NCI-H2029 treated with DMSO at 0.1 percent for 48 hours (cell line): ENCODE measurements at places on chromosomes 4 and X.

DNA sequence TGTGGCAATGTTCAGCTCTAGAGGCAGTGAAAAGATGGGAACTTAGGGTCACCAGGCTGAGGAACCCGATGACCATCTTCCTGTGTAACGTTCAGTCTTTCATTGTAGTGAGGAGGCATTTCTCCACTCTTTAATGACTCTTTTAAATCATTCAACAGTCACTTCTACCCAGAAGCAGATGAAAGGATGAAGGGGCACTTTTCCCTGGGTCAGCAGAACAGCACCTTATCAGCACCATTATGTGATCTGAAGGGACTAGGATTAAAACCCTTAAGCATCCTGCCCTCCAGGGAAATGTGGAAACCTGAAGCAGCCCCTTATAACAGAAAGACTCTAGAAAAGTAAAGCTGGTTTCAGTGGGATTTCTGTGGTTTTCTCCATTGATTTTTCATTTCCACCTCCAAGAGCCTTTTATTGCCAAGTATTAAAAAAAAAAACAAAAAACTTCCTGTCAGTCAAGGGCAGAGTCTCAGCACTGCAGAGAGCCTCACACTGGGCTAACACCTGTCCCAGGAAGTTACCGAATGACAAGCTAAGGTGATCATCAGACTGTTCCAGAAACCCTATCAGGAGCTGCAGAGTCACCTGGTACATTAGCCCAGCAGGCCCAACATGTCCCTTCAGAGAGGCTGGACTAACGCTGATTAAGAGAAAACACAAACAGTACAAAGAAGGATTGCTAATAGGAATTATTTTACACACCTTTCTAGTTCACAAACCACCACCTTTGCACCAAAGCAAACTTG is 185.9 kb downstream of the SHROOM3 start:
- DNase-seq: no peak

GRCh38 chr4:162782096-162782777 is 384.5 kb downstream of the NAF1 start:
- DNase-seq: no peak

DNA sequence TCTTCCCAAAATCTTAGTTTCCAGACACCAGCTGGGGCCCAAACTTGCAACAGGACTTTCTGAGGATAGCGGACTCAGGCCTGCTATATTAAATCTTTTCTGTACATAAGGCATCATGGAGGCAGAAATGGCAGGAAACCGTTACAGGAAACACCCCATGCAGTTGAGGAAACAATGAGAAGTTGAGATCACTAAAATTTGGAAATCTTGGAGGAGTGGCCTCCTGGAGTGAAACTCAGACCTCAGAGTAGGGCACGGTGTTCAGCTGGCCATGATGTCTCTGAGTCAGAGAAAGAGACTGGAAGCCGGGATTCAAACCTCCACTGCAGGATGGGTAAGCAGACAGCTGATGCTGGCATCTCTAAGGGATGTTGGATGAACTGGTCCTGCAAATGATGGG is 372.6 kb upstream of the CTSO start:
- no peak for DNase-seq

DNA sequence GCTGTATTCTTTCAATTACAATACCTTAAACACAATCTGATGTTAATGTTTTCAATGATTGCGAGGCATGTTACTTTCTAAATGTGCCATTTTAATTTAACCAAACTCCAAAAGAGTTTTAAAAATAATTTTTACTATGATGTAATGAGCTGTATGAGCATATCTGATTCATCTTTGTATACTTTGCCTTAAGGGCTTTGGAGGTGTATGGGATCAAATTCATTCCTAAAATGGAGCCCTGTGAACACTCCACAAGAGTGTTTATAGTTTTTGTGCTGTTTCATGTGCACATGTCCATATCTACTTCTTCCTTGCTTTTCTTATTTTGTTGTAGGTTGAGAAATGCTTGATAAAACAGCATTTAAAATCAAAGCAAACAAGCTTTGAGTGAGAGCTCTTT is 82.4 kb downstream of the ATP10D start:
- DNase-seq: no peak

GRCh38 chrX:41733939-41734338 is 10.0 kb downstream of the GPR82 start:
- no peak for DNase-seq

DNA sequence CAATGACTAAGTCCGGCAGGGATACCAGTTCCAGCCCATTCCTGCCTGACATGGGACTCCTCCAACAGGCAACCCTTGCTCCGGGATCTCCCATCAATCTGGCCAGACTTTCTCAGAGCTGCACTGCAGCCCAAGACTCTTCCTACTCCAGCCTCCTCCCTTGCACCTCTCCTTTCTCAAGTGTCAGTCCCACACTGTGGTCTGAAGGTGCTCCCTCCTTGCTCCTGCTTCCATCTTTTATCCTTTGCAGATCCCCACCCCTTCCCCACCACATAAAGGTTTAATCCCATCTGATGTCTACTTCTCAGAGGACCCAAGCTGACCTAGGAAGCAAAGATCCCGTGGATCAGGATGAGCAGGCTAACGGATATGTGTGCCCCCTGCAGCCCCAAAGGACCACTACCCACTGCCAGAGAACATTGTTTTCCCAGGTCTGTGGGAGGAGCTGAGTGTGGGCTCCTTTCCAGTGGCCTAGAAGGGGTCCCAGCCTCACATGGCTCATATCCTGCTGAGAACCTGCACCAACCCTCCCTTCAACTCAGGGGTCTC is 33.3 kb upstream of the XPNPEP2 start:
- DNase-seq: no peak

DNA sequence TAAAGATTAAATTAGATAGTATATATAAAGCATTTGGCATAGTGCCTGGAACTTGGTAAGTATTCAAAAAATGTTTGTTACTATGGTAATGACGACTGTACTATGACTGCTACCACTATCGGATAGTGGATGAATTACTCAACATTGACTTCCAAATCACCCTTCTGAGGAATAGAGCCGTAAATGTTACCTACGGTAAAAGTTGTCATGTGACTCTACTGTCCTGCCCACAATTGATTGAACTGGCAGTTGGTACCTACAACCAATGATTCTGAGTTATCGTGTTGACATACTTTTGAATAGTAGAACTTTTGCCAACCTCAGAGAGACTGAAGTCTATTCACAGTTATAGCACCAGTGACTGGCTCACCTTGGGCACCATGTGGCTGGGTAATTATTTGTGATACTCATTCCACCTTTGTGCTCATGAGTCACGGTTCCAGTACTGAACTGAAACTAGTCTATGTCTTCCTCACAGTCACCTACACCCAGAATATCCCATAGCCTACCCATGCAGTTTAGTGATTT is 185.5 kb upstream of the PITX2 start:
- DNase-seq: no peak

GRCh38 chr4:100834616-100835015 is 316.8 kb upstream of the EMCN start:
- DNase-seq: no peak

GRCh38 chr4:76610751-76611547 is 175.9 kb downstream of the SHROOM3 start:
- no peak for DNase-seq

GRCh38 chrX:149939655-149939904 is 1.3 kb upstream of the EOLA2 start:
- no peak for DNase-seq

GRCh38 chr4:143961075-143961474 is 55.7 kb upstream of the GYPE start:
- DNase-seq: no peak

- no peak for DNase-seq
Observed at GRCh38 chr4:3136454-3136853, 62.0 kb downstream of the HTT start.

GRCh38 chr4:128700659-128701350 is 108.7 kb upstream of the JADE1 start:
- DNase-seq: no peak

DNA sequence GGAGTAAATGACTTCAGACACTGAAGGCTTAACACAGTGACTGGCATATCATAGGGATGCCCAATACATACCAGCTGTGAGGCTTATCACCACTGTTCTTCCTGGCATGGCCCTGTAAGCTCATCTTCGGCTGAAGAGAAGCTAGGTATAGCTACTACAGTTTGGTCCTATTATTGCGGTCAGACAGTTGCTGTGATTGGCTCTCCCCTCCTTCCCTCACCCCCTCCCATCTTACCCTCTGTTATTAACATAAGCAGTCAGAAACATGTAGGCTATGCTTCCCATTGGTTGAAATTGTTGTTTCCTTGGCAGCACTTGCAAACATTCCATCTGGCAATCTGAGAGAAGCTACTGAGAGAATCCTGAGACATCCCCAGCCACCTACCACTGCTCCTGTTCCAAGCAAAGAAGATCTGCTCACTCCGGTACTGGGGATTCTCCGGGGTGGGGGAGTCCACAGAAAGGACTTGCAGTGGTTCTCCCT is at the start of gene AKAP14:
Gene AKAP14 (plus strand): TSS at position 51 of the 484 bp plus-strand sequence. CDS start 7,331 bp downstream, outside the sequence.
- DNase-seq: no peak

DNA sequence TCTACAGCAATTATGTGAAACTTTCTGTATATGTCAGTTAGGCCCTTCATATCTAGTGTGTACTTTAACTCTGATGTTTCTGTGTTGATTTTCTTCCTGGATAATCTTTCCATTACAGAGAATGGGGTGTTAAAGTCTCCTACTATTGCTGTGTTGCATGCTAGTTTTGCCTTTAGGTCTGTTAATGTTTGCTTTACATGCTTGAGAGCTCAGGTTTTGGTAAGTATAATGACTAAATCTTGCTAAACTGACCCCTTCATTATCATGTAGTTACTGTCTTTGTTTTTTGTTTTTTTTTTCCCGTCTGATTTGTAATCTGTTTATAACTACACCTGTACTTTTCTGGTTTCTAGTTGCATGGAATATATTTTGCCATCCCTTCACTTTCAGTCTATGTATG is 63.6 kb upstream of the UGT2B15 start:
- DNase-seq: no peak

DNA sequence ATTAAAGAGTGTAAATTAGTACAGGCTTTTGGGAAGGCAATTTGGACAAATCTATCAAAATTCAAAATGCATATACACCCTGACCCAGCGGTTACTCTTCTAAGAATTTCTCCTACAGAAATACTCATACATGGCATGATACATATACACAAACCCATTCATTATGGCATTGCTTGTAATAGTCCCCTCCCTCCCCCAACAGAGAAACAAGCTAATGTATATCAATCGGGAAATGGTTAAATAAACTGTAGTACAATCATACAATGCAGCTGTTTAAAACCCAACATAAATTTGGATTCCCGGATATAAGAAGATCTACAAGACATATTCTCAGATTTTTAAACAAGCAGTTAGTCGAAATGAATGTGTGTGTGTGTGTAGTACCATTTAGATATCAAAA is 808 bp downstream of the HUWE1 start:
- DNase-seq: no peak

DNA sequence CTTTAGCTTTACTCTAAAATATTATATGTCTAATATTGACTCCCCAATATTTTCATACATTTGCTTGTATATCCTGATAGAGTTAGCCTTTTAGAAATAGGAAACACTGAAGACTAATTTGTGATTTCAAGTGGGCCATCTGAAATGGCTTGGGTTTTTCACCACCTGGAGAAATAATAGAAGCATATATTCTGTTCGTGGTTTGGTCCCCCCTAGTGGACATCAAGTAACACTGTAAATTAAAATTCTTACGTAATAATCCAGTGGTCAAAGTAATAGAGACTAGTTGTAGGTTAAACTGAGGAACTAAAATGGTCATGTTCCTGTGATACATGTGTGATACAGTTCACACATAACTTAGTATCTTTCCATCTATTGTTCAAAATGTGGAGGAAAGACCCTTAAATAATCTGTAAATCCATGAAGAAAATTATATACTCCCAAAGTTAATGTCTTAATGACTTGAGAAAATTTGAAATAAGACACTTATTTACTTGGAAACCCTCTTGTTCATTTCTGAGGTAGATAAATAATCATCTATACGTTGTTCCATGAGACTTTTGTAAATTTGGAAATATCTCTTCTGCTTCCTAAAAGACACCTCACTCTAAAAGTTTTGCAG is 79.8 kb upstream of the SMARCAD1 start:
- DNase-seq: peak; percentile 10

DNA sequence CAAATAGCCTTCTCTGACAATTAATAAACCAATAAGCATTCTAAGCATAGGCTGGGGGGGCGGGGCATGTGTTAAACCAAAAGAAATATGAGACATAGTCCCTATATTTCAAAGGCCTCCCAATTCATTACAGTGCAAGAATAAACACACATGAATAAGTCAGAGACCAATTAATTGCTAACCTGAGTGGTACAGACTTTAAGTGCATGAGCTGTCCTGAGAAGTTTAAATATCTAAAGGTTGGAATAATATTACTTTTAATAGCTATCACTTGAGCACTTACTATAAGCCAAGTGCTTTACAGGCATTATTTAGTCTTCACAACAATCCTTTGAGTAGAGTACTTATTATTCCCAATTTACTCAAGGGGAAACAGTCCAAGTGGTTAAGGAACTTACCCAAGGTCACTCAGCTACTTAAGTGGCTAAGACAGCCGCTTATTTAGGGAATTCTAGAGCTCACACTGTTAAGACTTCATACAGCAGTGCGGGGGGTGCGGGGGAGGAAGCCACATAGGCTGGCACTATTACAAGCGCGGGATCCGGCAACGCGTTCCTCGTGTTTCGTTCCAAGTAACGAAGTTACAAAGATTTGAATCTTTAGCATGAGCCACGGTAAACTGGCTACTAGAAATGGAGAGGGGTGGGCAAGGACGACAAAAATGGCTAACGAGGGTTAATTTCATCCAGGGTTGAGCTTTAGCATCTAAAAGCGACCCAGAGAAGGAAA is 1.4 kb downstream of the THOC2 start:
- DNase-seq: peak; percentile 1

DNA sequence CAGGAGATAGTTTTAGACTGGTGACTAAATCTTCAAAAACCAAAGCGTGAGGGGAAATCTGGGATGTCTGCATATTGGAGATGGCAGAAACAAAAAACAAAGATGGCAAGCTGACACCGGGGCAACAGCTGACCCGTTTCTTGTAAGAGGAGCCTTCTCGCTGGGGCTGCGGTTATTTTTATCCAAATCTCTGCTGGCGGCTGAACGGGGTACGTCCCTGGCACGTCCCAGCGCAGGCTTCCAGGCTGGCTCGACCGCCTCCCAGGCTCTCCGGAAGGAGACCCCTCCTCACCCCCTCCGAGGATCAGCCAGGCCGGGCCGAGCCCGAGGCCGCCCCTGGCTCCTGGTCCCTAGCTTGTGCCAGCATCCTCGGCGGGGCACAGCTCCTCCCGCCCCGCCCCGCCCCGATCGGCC is 403 bp downstream of the SGCB start:
- DNase-seq: no peak

GRCh38 chrX:121360280-121360679 is 312.9 kb downstream of the GLUD2 start:
- no peak for DNase-seq

DNA sequence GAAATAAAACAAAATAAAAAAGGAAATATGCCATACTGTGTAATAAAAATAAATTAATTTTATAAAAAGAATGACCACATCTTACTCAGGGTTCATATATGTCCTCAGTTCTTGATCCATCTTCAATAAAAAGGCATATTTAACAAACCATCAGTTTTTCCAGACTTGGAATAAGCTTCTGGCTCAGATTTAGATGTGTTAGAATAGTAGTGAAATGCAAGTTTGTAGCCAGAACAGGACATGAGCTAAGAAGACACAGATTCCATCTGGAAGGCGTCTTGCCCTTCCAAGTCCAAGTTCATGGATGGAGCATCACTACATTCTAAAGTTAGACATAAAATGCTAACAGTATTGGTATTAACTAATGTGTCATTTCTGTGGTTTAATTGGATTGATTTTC is 10.3 kb upstream of the LSM6 start:
- DNase-seq: no peak
